CD4-positive, CD25-positive, alpha-beta regulatory T cell (primary cell): ENCODE measurements at places on chromosomes 7 and 10.

- DNase-seq: no peak
Measured at GRCh38 chr7:4045975-4046374, 636.1 kb upstream of the FOXK1 start.

- DNase-seq: no peak
Measured at GRCh38 chr7:21358648-21359047, 69.2 kb upstream of the SP4 start.

GRCh38 chr10:100009793-100010676, at the start of gene DNMBP:
TSS of gene DNMBP (minus strand) at chr10:100009947. CDS start at chr10:99972124, 37,823 bp downstream.
- peak; percentile 89 for DNase-seq

DNA sequence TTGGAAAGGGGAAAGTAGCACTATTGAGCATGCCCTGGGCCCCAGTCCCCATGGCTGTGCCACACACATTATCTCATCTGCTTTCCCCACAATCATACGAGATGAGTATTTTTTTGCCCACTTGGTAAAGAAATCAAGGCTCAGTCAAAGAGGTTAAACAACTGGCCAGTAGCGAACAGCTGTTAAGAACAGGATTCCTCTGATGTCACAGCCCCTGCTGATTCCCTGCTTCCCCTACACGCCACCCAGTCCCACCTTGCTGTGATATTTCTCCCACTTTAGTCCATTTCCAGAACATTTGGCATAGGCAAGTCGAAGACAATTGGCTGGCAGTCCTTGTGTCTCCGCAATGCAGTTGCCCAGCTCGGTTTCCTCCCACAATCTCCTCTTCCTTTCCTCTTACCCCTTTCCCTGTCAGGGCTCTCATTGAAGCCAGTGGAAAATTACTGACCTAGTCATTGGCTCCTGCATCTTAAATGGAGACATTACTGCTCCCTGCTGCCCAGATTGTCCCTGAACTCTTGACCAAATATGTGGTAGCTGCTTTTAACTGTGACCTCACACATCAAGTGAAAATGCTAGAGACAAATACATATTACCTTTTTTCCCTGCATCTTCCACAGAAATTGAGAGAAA, 56.5 kb upstream of the EEPD1 start:
- DNase-seq: no peak

GRCh38 chr10:93680412-93681047, 21.9 kb downstream of the FRA10AC1 start:
- no peak for DNase-seq

DNA sequence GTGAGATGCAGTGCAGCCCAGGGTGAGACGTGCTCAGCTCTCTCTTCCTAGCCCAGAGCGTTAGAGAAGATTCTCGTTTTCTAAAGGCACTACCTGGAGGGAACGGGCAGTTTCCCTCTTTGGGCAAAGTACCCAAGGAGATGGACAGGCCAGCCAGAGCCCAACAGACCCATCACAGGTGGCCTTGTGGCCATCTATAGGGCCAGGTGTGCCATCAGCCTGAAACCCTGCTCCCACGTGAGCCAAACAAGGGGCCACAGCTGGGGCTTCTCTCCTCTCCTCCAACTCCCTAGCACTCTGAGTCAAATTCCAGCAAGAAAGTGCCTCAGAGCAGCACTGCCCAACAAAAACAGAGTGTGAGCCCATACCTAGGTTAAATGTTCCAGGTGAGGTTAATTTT, 22.3 kb downstream of the CHST15 start:
- no peak for DNase-seq
